Suppressor macrophage treated with lipopolysaccharide for 4 hours (primary cell): ENCODE measurements at places on chromosomes 1 and 21.

GRCh38 chr21:14877581-14878228 lies 187.1 kb downstream of the NRIP1 start:
- peak; percentile 61 for DNase-seq

- DNase-seq: peak; percentile 73
Measured at GRCh38 chr1:58848818-58849411, 65.1 kb upstream of the JUN start.

GRCh38 chr1:114482585-114482984 lies 28.4 kb downstream of the TRIM33 start:
- DNase-seq: peak; percentile 72

DNA sequence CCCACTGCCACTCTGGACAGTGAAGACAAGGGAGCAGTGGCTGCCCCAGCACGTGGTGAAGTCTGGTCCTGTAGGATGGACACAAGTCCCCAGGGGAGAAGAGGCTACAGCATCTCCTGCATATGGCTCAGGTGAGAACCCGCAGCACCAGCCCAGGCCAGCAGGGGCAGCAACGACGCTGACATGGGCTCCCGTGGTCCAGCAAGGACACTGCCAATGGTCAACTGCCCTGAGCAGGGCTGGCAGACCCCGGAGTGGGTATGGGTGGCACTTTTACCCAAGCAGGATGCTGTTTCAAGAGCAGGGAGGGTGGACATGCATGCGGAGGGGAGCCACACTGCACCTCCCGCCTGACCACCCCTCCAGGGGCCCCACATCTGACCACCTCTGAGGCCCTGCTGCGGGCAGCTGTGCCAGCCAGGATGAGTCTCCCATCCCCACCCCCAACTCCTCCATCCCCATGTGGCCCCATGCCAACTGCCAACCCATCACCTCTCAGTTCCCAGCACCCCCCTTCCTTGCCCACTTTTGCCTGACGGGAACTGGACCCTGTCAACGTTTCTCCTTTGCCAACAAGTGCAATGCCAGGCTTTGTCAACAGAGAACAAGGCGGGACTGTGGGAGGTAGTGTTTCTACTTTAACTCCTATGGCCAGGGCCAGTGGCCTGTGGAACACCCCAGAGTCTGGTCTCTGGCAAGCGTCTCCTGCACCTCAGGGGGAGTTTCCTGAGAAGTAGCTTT lies 8.6 kb downstream of the MORN1 start:
- DNase-seq: peak; percentile 21

DNA sequence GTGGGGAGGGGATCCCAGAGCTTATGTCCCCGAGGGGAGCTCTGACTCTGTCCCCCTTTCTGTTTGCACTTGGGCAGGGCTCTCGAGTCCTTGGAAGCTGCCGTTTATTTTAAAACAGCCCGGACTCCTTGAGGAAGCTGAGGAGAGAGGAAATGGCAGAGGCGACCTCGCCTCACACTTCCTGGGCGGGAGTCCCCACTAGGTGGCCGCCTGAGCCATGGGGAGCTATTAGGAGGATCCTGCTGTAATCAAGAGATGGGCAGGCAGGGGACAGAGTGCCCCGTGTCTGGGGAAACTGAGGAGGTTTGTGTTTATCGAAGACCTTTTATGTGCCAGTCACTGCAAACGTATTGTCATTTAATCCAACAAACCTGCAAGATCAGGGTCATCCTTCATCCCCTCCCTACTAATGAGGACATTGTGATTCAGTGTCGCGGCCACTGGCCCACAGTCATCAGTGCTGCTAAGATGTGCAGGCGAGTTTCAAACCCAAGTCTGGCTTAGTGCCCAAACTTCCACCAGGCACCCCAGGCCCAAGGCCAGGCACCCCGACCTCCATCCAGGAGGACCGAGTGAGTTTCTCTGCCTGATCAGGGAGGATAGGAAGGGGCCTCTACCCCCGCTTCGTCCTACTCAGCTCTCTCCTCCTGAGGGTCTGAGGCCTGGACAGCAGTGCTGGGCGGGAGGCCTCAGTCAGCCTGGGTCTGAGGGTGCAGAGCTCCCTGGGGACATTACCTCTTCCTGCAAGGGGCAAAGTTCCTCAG lies 316.9 kb upstream of the VAMP3 start:
- DNase-seq: peak; percentile 44

DNA sequence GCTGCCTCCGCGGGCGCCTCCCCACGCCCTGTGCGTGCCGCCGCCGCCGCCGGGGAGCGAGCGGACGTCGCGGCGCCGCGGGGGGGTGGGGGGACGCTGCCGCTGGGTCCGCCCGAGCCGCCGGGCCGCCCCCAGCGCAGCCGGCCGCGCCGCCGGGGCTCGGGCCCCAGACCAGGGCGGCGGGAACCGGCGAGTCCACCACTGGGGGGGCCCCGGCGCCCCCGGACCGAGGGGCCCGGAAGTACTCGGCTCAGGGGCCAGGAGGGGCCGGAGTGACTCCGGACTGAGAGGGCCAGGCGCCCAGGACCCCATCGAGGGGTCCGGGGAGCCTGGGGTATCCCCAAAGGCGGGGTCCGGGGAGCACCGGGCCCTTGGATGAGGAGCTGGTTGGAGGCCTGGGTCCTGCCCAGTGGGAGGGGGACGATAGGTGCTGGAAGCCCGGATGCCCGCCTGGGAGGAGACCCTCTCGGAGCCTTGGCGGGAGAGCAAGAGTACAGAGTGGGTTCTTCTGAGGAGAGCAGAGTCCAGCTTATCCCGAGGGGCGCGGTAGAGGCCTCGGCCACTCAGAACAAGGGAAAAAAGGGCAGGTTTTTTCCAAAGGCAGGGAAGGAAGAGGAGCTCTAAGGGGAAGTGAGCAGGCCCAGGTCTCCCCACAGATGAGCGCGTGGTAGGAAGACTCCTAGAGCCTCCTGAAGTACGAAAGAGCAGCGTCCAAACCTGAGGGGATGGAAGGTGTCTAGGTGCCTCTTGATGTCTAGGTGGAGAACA lies 556 bp downstream of the GMEB1 start:
- DNase-seq: peak; percentile 87

GRCh38 chr1:185284116-185284515 lies 32.9 kb downstream of the IVNS1ABP start:
- no peak for DNase-seq

GRCh38 chr21:25577424-25578055 lies 29.7 kb downstream of the MRPL39 start:
- peak; percentile 14 for DNase-seq

- no peak for DNase-seq
Measured at GRCh38 chr21:31072533-31072932, 34.3 kb upstream of the KRTAP19-8 start.

DNA sequence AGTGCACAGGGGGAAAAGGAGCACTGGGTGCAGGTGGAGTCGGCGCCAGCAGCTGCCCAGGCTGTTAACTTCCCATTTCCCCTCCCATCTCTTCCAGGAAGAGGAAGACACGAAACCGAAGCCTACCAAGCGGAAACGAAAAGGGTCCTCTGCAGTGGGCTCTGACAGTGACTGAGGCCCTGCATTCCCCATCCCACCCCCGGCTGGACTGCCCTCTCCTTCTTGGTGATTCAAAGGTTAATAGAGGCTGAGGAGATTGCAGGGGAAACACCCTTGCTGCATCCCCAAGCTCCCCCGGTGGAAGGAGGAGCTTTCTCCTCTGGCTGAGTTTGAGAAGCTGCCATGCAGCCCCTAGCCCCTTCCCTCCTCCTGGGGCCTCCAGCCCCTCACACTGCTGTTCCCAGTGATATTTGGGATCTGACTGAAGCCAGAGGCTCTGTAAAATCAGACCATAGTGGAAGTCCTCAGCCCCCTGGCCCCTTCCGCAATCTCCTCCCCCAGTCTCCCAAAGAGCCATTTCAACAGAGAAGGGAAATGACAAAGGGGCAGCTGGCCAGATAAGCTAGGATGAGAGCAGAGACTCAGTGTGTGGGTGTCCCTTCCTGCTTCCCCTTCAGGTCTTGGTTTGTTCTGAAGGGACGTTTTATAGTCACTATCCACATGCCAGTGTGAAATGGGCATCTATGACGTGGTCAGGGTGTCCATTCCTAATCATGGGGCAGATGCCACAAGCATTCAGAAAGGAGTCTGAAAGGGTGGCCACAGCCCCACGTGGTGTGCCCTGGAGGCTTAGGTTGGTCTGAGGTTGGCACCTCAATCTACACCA lies 1.9 kb upstream of the SLC27A3 start:
- peak; percentile 96 for DNase-seq

GRCh38 chr1:52022133-52022532 lies 11.5 kb downstream of the KTI12 start:
- DNase-seq: no peak

DNA sequence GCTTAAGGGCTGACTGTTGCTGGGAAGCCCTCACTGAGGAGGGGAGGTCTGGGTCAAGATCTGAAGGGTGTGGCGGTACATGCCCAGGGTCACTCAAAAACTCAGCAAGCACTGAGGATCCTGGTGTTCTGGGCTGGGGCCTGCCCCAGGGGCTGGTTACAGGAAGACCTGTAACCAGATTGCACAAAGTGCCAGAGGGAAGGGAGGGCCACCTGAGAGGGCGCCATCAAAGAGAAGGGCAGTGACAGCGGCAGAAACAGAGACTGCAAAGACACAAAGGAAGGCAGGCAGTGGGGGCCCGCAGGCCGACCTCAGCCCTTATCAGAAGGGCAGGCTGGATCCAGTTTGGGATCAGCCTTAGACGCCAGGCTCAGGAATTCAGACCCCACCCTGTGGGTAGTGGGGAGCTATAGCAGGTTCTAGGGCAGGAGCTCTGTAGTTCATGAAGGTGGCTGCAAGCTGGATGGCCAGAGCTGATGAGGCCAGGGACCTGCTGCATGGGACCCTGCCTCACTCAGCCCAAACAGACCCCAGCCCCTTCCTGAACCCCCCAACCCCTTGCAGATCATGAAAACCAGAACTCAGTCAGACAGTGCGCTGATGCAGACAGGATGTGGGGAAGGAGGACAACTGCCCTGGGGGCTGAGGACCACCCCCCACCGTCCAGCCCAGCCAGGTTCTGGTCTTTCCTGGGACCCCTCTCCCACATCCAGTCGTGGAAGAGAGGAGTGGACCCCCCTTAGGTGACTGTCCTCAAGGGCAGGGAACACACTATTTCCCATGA lies 3.9 kb downstream of the SH2D5 start:
- DNase-seq: no peak

- peak; percentile 57 for DNase-seq
Measured at GRCh38 chr1:84103197-84103992, 40.7 kb upstream of the PRKACB start.

DNA sequence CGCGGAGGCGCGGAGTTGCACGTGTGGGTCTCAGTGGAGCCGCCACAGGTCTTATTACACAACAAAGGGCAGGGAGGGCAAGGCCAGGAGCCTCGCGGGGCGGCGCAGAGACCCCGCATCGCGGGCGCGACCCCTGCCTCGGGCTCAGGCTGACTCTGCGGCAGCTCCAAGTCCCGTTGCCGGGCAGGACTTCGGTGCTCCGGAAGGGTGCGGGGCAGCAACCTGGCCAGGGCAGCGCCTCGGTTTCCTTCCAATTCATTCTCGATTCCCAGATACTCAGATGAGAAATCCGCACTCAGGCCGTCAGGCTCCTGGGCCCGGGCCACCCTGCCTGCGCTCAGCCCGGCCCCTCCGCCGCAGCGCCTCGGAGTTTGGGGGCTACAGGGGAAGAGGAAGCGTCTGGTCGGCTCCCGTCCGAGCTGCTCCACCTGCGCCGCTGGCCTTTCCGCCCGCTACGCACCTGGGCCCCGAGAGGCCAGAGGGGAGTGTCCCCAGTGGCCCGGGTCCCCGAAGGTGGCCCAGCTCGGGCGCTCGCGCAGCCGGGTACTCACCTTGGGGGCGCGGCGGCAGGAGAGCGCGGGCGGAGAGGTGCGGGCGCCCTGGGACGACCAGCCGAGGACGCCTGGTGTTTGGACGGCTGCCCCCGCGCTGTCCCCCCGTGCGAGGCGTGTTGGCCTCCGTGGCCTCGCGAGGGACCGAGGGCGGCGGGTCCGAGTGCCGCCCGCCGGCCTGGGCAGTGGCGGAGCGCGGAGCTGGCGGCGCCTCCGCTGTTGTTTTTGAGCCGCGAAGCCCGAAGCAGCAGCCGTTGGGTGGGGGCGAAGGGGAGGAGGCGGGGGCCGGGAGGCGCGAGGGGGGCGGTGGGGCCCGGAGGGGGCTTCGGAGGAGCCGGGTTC lies 1.1 kb upstream of the PRDM16 start:
- DNase-seq: no peak

DNA sequence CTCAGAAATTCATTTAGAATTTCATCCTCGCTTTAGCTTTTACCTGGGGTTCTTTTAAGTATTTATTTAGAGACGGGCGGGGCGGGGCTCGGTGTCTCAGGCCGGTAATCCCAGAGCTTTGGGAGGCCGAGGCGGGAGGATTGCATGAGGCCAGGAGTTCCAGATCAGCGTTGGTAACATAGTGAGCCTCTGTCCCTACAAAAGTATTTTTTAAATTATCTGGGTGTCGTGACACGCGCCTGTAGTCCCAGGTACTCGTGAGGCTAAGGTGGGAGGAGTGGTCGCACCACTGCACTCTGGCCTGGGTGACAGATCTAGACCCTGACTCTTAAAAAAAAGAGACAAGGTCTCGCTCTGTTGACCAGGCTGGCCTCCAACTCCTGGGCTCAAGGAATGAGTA lies 942 bp upstream of the RSBN1 start:
- DNase-seq: no peak

- no peak for DNase-seq
Measured at GRCh38 chr1:230704830-230705229, 9.1 kb downstream of the AGT start.

DNA sequence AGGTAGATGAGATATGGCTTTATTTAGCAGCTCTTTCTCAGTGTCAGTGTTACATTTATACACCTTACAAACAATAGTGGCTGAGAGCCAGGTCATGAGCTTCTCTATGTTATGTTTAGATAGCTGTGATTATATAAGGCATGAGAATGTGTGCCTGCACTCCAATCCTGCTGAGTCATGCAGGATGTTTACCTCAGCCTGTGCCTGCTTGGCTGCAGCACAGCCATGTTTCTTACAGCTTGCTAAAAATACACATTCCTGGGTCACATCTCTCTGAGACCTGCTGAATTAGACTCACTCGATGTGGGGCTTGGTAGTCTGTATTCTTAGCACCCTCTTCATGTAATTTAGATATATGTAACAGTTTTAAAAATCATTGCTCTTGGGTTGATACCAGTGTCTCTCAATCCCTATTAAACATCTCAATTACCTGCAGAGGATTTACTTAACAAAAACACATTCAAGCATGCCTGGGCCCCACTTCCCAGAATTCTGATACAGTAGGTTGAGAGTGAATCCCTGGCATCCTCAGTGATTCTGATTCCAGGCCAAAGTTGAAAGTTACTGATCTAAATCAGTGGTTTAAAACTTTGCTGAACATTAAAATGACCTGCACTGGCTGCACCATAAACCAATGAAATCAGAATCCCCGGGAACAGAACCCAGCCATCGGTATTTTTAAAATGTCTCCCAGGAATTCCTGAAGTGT lies 107.5 kb downstream of the GDAP2 start:
- no peak for DNase-seq

- no peak for DNase-seq
Measured at GRCh38 chr1:236079703-236080102, 14.8 kb upstream of the NID1 start.
